ENCODE measurements at places on chromosomes 6 and 20. TPM values are rescaled to one million over a fixed set of nuclear protein-coding genes. Genes with fewer than 3 reads are reported as not detected.

Gene DPPA5
- total RNA-seq = not detected

Gene VEGFA
- 21.1 TPM for total RNA-seq

Gene SALL4
- total RNA-seq = 0.12 TPM

Gene MKKS
- 7.4 TPM for total RNA-seq

Gene RAET1E
- total RNA-seq = not detected

Gene SRPK1
- 93.4 TPM for total RNA-seq

Gene KIAA0408
- total RNA-seq = 16.4 TPM

Gene SYNDIG1
- total RNA-seq = not detected

Gene GABRR1
- not detected for total RNA-seq

Gene CLIC5
- total RNA-seq = 4.3 TPM

Gene DDAH2
- total RNA-seq = 14.4 TPM

Gene MEA1
- total RNA-seq = 57.1 TPM

Gene WRNIP1
- 48.1 TPM for total RNA-seq

Gene STK4
- 193 TPM for total RNA-seq

Gene PDE10A
- not detected for total RNA-seq

Gene MRPS10
- total RNA-seq = 34.6 TPM

Gene COL19A1
- not detected for total RNA-seq

Gene PSORS1C2
- total RNA-seq = not detected

Gene TMEM217
- 8.0 TPM for total RNA-seq

Gene NEDD9
- 64.0 TPM for total RNA-seq

Gene BNIP5
- not detected for total RNA-seq

Gene IP6K3
- not detected for total RNA-seq

Gene FAM217A
- not detected for total RNA-seq

Gene PBOV1
- not detected for total RNA-seq

Gene SMIM29
- 32.5 TPM for total RNA-seq

Gene PACSIN1
- total RNA-seq = 1.3 TPM

Gene PPP2R5D
- 59.4 TPM for total RNA-seq

Gene TTLL9
- total RNA-seq = not detected

Gene HAO1
- total RNA-seq = not detected

Gene BPI
- not detected for total RNA-seq

Gene ARFGAP1
- total RNA-seq = 93.8 TPM

Gene TRIM15
- 0.76 TPM for total RNA-seq

Gene ESF1
- total RNA-seq = 18.2 TPM

Gene LRRN4
- total RNA-seq = not detected

Gene TRIM40
- total RNA-seq = not detected

Gene NRN1
- total RNA-seq = 5.8 TPM

Gene CTNNBL1
- 80.0 TPM for total RNA-seq

Gene RAET1L
- total RNA-seq = not detected

Gene C20orf144
- total RNA-seq = 0.29 TPM

Gene LIN28B
- not detected for total RNA-seq

Gene ZSCAN31
- total RNA-seq = 1.3 TPM

Gene POM121L2
- total RNA-seq = not detected

Gene GJA1
- not detected for total RNA-seq

Gene SLC26A8
- total RNA-seq = not detected

Gene TLDC2
- not detected for total RNA-seq

Gene ARFGEF3
- total RNA-seq = 0.15 TPM

Gene SLC44A4
- 0.34 TPM for total RNA-seq

Gene ENPP5
- not detected for total RNA-seq

Gene RIPPLY2
- total RNA-seq = not detected
